ENCODE measurements at places on chromosomes 1 and 21.

- DNase-seq: no peak
These were observed 112.5 kb downstream of the MRPL39 start for GRCh38 chr21:25494804-25495203.

- DNase-seq: no peak
These were observed 69.0 kb downstream of the CD46 start for GRCh38 chr1:207820568-207821463.

DNA sequence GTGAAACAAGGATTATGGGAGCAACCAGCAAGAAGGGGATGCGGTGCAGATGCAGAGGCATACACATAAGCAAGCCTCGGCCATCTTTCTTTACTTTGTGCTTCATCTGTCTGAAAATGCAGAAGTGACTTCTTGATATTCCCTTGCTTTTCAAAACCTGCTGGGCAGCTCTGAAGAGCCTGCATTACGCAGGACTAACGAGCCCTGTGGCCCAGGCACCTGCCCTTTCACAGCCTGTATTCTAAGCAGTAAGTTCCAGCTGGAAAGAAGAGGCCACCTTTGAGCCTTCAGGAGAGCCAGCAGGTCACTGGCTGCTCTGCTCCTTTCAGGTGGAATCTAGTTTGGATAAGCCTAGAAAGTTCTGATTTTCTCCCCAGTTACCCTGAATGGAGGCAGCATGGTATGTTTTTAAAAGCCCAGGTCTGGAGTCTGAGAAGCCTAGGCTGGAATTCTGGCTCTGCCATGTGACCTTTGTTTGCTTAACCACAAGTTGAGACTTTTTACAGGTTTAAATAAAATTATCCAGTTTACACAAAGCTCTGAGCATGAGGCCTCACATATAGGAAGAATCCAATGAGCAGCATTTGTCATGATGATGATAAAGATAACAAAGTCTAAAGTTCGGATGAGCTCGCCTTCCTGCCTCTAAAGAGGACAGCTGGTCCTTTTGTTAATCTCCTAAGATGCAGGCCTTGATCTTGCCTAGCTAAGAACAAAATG, 122.9 kb downstream of the UBR4 start:
- no peak for DNase-seq

DNA sequence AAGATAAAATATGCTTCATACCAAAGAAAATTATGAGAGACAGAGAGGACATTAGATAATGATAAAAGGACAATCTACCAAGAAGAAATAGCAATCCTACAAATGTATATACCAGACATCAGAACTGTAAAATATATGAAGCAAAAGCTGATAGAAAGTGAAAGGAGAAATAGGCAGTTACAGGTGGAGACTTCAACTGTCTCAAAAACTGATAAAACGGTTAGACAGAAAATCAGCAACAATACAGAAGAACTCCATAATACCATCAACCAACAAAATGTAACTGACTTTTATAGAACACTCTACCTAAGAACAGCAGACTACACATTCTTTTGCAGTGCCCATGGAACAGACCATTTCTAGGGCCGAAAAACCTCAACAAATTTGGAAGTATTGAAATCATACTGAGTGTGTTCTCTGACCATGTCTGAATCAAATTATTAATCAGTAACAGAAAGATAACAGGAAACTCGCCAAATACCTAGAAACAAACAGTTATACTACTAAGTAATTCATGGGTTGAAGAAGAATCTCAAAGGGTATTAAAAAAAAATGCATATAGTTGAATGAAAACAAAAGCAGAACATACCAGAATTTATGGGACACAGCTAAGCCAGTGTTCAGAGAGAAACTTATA, 132.1 kb downstream of the RPS6KC1 start:
- DNase-seq: no peak

DNA sequence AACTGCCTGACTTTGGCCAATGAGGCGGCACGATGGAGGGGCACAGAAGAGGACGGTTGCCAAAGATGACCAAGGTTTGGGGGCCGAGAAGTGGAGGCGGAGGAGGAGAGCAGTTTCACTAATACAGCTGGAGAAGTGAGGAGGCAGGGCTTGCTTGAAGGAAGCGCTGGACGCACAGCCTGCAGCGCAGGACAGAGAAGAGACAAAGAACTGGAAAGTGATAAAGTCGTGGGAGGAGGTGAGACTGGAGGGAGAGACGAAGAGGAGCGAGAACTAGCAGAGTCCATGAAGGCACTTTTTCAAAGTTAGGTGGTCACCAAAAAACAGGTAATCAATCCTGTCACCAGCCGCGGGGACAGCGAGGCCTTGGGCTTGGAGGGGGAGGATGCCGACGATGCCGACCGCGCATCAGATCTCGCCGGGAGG, 771 bp downstream of the PACC1 start:
- DNase-seq: no peak

- no peak for DNase-seq
These were observed 173.2 kb downstream of the ROR1 start for GRCh38 chr1:63946866-63947491.

GRCh38 chr1:13620825-13621224, 37.2 kb downstream of the PDPN start:
- DNase-seq: no peak

DNA sequence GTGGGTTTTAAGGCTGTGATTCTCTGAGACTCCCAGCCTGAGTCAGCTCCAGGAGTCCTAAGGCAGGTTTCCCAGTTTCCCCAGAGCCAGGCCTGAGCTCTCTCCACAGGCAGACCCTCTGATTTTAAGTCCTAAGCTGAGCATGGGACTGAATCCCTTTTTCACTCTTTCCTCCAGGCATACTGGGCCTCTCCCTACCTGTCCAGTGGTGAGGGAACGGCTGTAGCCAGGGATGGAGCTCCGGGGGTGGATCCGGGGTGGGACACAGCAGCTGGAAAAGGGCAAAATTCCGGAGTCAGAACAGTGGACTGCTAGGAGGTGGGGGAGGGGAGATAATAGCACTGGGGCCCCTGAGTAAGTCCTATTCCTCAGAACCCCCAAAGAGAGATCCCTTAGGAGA, 30.0 kb downstream of the DLGAP3 start:
- DNase-seq: no peak

GRCh38 chr1:240005997-240006650, 85.6 kb upstream of the FMN2 start:
- DNase-seq: no peak

GRCh38 chr1:117572546-117572945, 33.3 kb upstream of the TENT5C start:
- DNase-seq: no peak

DNA sequence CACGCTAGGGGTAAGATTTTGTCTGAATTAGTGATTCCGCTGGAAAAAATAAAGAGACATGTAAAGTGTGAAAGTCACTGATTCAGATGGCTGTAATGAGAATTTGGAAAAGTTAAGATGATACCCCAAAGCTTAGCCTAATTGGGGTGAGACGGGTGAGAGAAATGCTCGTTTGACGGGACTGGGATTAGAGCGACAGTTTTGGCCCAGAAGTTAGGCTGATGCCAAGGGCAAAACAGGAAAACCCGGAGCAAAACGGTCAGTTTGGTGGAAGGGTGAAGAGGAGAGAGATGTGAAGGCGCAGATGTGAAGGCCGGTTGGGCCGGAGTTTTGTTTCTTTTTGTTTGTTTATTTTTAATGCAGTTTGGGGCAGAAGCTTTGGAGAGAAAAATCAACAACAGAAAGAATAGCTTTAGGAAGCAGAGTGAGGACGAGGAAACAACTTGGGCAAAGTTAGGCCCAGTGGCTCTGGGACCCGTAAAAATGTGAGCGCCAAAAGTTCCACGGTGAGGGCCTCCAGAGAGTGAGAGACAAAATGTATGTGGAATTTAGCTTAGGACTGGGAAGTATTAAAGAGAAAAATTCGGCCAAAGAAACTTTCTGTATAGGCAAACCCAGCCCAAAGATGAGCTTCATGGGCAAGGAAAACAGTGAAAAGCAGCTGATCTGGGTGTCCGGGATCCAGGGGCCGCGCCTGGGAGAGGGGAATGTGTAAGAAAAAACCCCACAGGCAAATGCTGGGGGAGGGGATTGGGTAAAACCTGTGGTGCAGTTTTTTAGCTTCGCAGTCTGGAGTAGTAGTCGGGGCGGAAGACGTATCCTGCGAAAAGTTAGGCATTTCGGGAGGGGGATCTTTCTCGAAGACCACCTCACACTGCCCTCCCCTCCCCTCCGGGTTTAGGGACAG, 1.2 kb downstream of the DMRTA2 start:
- DNase-seq: no peak

GRCh38 chr1:19074361-19074901, 118.0 kb upstream of the IFFO2 start:
- DNase-seq: no peak
